Fibroblast of villous mesenchyme (primary cell): ENCODE measurements at places on chromosomes 16 and 17.

DNA sequence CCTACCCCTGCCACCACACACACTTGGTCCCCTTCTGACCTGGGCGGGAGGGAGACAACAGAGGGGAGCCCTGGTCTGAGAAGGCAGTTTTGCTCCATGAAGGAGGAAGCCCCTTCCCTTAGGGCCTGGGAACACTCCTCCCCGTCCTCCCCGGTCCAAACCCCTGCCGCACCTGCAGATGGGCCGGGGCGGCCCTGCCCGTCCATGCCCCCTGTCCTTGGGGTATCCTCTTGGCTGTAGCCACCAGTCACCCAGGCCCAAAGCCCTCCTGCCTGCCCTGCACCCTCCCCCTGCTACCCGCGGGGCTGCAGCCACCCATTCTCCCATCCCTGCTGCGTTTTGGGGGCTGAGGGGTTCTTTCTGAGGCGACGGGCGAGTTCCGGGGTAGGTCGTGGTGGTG lies 33.9 kb downstream of the GSE1 start:
- DNase-seq, result no peak

- no peak for DNase-seq
These were observed 32.8 kb downstream of the GPT2 start for GRCh38 chr16:46916980-46917379.

DNA sequence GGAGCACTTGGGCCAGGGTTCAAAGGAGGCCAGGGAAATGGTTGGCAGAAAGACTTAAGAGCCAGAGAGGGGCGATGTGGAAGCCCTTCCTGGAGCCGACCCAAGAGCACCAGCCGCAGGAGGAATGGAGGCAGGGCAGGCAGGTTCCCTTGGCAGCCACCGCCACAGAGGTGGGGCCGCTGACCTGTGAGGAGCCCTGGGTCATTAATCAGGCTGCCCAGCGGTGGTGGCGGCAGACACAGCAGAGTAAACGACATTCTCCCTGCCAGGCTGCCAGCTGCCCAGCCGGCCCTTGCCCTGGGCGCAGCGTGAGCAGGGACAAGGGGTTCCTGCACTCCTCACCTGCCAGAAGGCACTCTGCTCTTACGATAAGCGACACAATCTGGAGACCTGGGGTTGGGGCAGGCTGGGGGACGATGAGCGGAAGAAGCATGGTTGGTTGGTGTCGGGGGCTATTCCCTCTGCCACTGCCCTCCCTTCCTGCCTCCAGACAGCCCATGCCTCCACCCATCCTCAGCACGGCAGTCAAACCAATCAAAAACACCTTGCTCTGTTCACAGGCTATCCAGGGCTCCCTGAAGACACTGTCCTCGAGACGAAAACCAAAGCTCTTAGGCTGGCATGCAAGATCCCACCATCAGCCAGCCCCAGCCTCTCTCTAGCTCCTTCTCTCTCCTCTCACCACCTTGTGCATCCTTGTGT lies 40.9 kb downstream of the PLXDC1 start:
- no peak for DNase-seq

DNA sequence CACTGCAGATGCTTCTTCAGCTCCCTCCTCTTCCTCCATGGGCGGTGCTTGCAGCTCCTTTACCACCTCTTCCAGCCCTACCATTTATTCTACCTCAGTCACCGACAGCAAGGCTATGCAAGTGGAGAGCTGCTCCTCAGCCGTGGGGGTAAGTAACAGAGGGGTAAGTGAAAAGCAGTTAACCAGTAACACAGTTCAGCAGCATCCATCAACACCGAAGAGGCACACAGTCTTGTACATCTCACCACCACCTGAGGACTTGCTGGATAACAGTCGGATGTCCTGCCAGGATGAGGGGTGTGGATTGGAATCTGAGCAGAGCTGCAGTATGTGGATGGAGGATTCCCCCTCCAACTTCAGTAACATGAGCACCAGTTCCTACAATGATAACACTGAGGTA lies 79.3 kb downstream of the NQO1 start:
- no peak for DNase-seq

GRCh38 chr16:87165885-87166284 lies 151.3 kb downstream of the C16orf95 start:
- no peak for DNase-seq
